ENCODE measurements at places on chromosomes 3 and 15.

- no peak for DNase-seq
Observed at GRCh38 chr15:38071211-38071972, 137.0 kb downstream of the TMCO5A start.

DNA sequence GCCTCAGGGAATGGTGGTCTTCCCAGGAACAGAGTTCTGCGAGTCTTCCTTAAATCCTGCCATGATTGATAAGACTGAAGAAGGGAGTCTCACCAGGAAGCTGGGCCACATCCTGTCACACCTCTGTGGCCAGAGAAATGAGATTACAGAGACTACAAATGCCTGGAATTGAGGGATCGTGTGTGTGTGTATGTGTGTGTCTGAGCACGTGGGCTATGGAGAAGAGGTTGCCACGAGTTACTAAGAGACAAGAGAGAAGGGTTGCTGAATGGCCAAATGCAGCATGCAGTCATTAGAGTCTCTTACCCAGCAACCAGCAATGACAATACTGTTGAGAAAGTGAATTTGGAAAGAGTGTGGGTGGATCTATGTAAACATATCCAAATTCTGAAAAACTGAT, 443.1 kb downstream of the MFSD1 start:
- DNase-seq, result no peak

- DNase-seq, result no peak
Observed at GRCh38 chr3:156751461-156752025, 74.6 kb upstream of the LEKR1 start.

DNA sequence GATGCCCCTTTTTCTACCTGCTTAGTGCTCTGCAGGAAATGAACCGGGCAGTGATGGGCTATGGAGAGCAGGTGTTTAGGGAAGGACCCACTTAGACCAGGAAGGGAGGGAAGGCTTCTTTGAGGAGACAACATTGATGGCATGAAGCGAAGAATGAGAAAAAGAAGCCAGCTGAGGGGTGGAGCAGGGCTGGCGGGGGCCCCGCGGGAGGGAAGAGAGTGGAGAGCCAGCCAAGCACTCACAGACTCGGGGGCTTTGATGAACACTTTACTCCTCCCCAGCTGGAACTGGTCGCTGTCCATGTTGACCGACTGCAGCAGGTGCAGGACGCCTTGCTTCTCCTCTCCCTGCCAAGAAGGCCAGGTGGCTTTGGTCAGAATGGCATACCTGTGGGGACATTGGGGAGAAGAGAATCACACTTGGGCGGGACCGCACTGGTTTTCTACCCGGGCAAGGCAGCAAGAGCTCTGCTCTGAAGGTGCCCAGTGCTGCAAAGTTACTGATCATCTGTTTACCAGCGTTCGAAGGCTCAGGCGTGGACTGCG, 28.4 kb upstream of the LDHAL6B start:
- DNase-seq, result no peak

- DNase-seq, result no peak
Observed at GRCh38 chr3:70635301-70635700, 322.9 kb upstream of the MDFIC2 start.

GRCh38 chr3:4575381-4575780, 82.2 kb downstream of the ITPR1 start:
- DNase-seq, result no peak

- no peak for DNase-seq
Observed at GRCh38 chr3:78729946-78730345, 1037.9 kb downstream of the ROBO1 start.

- DNase-seq, result no peak
Observed at GRCh38 chr3:158339638-158340037, 229.7 kb downstream of the RSRC1 start.

- no peak for DNase-seq
Observed at GRCh38 chr3:180631317-180631716, 29.4 kb downstream of the TTC14 start.

DNA sequence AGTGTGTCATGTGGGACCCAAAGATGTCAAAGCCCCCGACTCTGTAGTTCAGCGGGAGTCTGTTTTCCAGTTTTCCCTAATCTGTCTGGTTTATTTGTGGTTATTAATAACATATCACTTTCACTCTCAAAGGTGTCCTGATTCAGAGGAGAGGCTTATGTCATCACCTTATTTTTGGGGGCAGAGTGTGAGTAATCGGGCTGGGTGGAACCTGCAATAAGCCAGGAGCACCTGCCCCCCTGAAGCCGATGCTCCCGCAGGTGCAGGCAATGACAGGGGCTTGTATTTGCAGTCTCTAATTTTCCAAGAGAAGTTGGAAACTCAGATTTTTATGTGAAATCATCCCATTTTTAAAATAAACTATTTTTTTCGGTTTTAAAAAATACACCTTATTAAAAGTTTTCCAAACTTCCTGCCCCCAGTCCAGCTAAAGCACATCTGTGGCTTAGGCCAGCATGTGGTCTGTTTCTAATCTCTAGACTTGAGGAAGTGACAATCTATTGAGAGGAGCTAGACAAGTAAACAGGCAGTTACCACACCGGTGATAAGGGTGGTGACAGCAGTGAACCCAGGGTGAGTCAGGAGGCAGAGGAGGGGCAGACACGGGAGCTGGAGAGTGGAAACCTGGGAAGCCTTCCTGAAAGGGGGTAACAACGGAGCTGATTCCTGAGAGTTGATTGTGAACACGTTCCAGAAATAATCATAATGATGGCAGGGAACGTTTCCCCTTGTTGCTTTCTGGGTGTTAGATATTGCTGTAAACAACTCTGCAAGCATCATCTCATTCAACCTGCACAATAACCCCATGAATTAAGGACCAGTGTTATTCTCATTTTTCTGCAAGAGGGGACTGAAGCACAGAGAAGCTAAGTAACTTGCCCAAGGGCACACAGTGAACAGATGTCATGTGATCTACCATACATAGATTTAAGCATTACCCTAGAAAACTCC, 37.2 kb downstream of the BHLHE40 start:
- DNase-seq, result no peak

DNA sequence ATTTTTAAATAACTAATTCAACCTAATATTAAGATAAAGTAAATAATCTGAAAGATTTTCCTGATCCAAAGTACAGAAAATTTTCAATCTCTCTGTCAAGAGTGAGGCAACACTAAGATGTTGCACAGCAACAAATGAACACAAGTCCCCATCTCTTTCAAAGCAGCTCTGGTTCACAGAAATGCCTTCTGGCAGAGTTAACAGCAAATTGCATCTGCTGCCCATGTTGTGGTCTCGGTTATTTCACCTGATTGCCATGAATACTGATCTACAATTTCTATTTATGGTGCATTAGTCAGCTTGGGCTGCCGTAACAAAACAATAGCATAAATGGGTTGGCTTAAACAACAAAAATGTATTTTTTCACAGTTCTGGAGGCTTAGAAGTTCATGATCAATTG, 167.3 kb downstream of the BCHE start:
- no peak for DNase-seq

DNA sequence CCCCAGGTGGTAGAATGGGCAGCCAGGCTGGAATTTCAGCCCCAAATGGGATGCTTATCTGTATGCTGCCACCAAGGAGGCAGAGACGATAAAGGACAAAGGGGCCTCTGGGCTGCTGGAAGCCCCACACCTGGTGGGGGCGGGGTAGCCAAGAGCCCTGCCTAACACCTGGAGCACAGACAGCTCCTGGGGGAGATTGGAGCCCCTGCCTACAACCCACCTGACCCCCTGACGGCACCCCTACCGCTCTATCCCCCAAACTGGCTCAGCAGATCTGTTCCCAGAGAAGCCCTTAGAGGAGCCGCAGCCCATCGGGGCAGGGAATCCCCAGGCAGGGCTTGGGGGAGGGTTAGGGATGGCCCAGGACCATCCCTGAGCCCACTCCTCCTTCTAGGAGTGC, 15.8 kb upstream of the SEMA3F start:
- DNase-seq, result no peak

- DNase-seq, result no peak
Observed at GRCh38 chr15:43930556-43930955, 103.8 kb downstream of the WDR76 start.

- no peak for DNase-seq
Observed at GRCh38 chr3:85631070-85631469, 672.3 kb downstream of the CADM2 start.

DNA sequence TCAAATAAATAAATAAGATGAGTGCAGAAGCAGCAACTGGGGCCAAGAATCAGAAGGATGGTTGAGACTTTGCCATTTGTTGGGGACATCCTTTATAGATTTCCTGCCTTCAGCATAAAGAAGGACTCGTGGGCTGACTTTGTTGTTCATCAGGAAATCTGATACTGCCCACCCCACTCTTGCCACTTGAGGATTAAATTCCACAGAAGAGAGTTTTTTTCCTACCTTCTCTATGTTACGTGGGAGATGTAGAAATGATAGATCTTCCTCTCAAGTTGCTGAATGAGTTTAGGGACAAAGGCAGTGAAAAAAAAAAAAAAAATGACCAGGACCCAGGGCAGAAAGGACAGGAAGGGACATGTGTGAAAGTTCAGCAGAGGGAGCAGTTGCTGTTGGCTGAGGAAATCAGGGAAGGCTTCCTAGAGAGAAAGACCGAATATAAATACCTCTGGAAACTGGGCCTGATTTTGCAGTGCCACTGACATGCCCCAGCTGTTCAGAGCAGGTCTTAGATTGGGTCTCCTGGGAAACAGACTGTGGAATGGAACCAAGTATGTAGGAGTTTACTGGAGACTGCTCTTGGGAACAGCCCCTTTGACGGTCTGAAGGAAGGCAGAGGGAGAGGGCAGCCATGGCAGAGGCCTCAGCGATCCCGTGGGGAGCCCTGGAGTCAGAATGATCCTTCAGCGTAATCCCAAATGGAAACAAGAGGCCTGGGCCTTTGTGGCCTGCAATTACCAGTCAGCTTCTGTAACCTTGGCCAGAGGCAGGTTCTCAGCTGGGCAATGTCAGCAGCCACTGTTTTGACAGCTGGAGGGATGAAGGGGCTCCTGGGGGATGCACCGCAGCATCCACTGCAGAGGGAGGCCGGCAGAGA, 50.9 kb downstream of the C3orf20 start:
- DNase-seq, result no peak

GRCh38 chr15:92521624-92522008, 127.9 kb downstream of the ST8SIA2 start:
- peak; percentile 74 for DNase-seq

GRCh38 chr3:156576651-156577348, 21.9 kb upstream of the SSR3 start:
- no peak for DNase-seq

DNA sequence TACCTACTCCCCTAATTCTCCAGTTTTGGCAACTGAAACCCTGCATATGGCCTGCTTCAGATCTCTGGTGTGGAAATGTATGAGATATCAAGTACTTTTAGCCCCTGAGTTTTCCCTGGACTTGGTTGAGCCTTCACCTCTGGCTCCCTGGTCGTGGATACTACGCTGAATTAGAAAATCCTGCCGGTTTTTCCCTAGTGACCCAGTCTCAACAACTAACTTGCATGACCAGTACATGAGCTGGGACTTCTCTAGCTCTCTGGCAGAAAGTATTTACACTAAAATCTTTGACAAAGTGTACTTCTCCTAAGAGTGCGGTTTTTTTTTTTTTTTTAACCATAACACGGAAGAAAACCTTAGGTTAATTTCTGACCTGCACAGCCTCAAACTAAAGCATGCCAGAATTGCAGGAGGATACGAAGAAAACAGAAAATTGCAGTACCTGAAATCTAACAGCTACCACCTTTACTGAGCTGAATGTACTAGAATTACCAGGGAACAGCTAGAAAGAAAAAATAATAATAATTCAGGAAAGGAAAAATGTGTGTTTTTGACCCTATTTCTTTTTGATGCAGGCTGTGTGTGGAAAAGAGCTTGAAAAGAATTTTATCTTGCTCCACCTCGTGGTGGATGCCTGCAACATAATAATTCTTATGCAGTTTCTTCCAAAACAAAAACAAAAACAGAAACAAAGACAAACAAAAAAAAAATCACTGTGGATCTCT, 165.6 kb downstream of the GMNC start:
- peak; percentile 19 for DNase-seq

- DNase-seq, result no peak
Observed at GRCh38 chr3:16239086-16239770, 25.5 kb downstream of the DPH3 start.

GRCh38 chr15:69664572-69665571, 212.3 kb downstream of the RPLP1 start:
- peak; percentile 31 for DNase-seq

DNA sequence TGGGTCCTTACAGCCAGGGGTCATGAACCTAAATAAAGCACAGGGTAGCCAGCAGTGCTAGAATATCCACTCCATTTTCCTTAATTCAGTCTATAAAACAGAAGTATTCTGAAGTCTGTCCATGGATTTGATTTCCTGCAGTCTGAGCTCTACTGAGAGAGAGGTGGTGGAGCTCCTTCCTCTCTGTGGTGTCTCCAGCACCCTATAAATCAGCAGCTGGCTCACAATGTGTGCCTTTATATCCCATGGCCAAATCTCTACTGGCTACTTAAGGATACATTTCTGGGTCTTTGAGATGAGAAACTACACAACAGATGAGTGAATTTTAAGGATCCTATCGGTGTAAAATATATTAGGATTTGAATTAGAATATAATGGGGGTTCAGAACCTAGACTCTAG, 339.9 kb upstream of the RBMS3 start:
- DNase-seq, result no peak

GRCh38 chr15:34810443-34811129, 15.2 kb upstream of the ACTC1 start:
- DNase-seq, result no peak

DNA sequence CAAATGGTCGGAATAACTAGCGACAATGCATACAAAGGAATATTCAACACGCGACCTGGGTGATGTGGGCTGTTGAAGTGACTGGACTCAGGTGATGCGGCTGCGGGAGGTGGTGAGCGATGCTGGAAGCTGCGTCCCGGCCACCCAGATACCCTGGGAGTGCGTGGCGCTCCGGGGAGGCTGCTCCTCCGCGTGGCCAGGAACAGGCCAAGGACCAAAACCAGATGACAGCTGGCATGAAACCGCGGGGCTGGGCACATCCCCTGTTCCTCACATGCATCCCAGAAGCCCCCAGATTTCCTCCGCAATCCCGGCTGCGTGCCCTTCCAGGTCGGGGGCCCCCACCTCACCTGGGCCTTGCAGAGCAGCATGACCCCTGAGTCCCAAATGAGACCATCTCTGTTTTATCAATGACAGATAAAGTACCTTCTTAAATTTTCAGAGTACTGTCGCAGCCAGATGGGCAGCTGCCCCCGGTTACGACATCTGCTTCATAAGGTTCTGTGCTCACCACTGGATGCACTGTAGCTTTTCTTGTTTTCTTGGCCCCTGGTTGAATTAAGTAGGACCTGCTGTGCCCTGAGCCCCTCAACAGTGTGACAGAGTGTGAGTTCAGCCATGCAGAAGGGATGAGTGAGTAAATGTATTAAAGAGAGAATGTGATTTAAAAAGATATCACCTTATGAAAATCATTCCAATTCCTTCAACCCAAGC, 278.2 kb downstream of the GABRG3 start:
- no peak for DNase-seq
